IgD-negative memory B cell (primary cell): ENCODE measurements at places on chromosomes 1 and 21. TPM values are rescaled to one million over a fixed set of nuclear protein-coding genes. Genes with fewer than 3 reads are reported as not detected.

ERICH3 gene
- not detected for polyA plus RNA-seq

SLC37A1 gene
- polyA plus RNA-seq = 14.8 TPM

LYPD8 gene
- polyA plus RNA-seq = not detected

FAM89A gene
- 6.9 TPM for polyA plus RNA-seq

PIGK gene
- polyA plus RNA-seq = 18.1 TPM

MT1HL1 gene
- not detected for polyA plus RNA-seq

KIRREL1 gene
- not detected for polyA plus RNA-seq
